ENCODE measurements at places on chromosomes 11 and 22.
A peak's percentile ranks its signal among the peaks of the same experiment; 100 is the strongest.

- no peak for DNase-seq
Measured at GRCh38 chr11:66478729-66479393, 1.4 kb upstream of the DPP3 start.

DNA sequence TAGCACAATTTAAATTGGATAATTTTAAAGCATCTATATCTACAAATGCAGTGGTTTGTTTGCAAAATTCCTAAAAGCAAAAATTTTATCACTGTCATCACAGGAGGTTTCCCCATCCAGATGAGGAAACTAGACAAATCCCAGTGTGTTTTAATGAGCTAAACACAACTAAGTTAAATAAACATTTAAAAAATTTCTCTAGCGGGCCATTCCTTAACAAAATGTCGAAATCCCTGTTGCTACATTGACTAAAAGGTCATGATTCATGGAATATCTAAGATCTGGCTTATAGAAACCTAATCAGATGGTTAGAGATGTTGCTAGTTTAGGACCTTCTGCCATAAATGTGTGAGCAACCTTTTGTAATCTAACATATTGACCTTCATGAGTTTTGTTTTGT lies 107.3 kb upstream of the BDNF start:
- DNase-seq: no peak

DNA sequence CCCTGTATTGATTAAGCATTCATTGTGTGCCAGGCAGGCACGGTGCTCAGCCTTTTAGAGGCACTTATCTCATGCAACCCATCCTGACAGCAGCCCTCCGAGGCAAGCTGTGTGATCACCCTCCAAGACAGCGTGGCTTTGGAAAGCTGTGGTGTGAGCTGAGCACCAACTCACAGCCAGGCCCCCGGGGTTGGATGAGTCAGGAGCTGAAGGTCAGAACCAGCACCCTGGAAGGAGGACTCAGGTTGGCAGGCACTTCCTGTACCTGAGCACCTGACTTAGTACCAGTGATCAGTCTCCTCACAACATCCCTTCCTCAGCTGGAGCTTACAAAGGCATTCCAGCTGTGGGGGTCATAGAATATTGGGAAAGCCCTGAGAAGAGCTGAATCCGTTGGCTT lies 9.0 kb downstream of the PATZ1 start:
- peak; percentile 8 for DNase-seq

GRCh38 chr11:112523951-112524350 lies 263.3 kb upstream of the PLET1 start:
- DNase-seq: no peak

- no peak for DNase-seq
Measured at GRCh38 chr22:38310518-38311322, 6.5 kb downstream of the CSNK1E start.

DNA sequence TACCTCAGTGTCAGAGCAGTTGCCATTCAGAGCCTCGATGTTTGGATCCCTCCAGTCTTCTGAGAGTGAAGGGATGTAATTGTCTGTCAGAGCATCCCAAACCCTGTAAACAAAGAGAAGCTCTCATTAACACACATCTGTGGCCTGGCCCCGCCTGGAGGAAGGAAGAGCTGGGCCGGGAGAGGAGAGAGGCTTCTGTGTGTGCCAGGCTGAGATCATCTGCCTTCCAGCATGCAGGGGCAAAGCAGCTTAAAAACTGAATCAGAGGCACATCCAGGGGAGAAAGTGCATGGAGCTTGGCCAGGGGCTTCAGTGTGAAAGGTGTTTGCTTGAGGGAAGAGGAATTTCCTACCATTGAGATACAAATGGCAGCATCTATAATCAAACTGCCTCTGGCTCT lies 14.5 kb downstream of the FEZ1 start:
- DNase-seq: no peak

DNA sequence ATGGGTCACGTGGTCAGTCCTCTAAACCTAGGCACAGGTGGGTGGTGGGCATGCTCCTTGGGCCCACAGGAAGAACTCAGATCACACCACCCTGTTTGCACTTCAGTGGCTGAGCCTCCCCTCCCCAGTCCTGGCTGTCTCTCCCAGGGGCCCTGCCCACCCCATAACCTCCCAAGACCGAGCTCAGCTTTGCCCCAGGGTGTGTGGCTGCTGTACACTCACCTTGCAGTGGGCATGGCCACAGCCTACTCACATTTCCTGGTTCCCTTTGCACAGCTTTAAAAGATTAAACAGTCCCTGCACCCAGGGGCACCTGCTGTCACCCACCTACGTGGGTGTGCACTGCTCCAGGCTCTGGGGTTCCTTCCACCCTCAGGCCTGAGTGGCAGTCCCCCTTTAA lies 13.8 kb downstream of the TRIOBP start:
- DNase-seq: no peak

- DNase-seq: no peak
Measured at GRCh38 chr11:134481933-134482527, 70.0 kb upstream of the B3GAT1 start.

GRCh38 chr11:58199271-58199670 lies 4.7 kb downstream of the OR1S2 start:
- no peak for DNase-seq

- no peak for DNase-seq
Measured at GRCh38 chr22:32801537-32802236, at the start of gene TIMP3. Gene TIMP3 (plus strand): TSS chr22:32801705. CDS start chr22:32802002, 297 bp downstream.

DNA sequence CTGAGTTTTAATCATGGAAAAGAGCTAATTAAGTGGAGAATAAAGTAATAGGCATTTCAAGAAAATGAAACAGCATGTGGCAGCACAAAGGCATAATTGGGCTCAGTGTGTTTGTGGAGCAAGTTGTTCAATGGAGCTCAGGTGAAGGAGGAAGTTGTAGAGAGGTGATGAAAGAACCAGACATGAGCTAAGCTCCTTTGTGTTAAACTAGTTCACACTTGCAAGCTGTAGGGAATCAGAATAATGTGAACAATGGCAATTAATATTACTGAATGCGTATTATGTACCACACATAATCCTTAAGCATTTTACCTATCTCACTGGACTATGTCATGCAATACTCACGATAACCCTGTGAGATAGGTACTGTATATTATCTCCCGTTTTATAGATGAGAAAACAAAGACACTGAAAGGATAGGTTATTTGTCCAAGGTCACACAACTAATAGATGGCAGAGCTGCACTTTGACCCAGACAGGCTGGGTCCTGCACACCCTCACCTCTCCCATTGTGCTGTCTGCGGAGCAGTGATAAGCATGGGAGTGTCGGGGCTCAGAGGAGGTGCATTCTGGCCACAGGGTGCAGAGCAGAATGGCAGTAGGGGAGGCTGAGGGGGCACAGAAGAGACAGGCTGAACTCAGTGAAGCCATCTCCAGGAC lies 8.9 kb downstream of the OLFML1 start:
- DNase-seq: no peak

DNA sequence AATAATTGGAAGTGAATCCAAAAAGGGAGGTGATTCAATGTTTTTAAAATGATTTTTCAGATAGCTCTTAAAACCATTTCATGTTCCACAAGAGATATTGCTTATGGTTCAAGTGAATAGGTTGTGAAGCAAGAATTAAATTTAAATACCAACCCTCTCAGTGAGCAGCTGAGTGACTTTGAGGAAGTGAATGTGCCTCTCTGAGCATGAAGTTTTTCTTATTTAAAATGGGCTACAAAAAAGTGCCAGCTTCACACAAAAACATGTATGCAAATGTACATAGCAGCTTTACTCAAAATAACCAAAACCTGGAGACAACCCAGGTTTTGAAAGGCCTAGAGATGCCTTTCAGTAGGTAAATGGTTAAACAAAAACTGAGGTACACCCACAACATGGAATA lies 35.5 kb upstream of the GAB4 start:
- no peak for DNase-seq

GRCh38 chr22:48821346-48821690 lies 1006.4 kb downstream of the BRD1 start:
- DNase-seq: no peak

GRCh38 chr11:133981156-133981555 lies 24.4 kb upstream of the IGSF9B start:
- DNase-seq: no peak

DNA sequence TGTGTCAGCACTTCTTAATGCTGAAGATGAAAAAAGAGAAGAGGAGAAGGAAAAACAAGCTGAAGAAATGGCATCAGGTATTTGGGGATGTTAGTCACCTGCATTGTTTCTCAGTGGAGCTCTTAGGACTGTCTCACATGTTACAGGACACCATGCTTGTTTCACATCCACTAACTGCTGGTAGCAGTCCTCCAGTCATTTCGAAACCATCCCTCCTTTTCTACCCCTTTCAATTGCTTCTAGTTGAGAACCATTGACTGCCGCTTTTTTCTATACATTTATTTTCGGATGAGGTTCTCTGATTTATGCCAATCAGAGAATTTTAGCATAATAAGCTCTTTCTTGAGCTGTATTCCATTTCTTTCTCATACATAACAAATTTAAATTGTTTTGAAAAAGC lies 21.5 kb downstream of the BIRC2 start:
- no peak for DNase-seq

GRCh38 chr11:8787372-8787771 lies 104.8 kb downstream of the RPL27A start:
- DNase-seq: no peak

DNA sequence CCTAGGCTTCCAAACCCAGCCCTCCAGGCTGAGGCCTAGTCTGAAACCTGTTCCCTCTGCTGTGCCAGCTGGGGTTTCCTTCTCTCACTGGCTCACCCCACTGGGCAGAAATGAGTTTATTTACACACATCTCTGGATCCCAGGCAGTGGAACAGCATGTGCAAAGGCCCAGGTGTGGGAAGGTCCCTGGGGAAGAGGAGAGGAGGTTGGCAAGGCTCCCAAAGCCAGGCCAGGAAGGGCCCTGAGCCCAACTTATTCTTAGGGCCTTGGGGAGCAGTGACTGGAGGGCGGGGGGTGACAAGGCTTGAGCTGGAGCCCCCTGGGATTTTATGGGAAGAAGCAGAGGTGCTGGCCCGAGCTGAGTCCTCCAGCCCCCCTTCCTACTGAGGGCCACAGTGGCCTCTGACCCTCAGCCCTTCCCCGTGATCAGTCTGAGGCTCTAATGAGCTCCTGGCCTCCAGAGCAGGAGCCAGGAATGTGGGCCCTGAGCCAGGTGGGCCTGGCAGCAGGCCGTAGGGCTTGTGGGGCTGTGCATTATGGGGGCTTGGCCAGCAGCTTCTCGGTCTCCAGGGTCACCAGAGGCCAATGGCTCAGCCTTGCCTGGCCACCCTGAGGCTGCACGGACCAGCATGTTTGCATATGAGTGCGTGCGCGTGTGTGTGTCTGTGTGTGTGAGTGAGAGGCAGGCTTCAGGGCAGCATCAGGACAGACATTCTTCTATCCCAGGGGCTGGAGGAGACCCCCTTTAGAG lies 2.9 kb downstream of the MYO7A start:
- no peak for DNase-seq

DNA sequence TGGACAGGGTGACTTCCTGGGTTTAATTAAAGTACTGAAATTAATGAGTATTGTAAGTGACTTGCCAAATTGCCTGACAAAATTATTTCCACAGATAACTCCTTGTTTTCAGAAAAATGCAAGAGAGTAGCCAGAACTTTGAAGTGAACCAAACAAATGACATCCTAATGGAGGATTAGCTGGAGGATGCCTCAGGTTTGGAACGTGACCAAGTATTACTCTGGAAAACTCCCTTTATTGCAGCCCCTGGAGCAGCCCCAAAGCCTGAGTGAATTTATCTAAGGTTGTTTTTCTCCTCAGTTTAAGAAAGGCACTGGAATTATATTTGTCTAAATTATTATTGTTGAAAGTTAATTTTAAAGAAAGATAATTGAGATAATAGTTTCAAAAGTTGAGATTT lies 343.6 kb upstream of the MTNR1B start:
- DNase-seq: no peak

- no peak for DNase-seq
Measured at GRCh38 chr11:78931891-78932290, 357.2 kb upstream of the NARS2 start.

- DNase-seq: no peak
Measured at GRCh38 chr11:59552844-59553243, 41.5 kb downstream of the OR4D9 start.

GRCh38 chr11:8100605-8101004 lies 19.6 kb downstream of the TUB start:
- DNase-seq: no peak

DNA sequence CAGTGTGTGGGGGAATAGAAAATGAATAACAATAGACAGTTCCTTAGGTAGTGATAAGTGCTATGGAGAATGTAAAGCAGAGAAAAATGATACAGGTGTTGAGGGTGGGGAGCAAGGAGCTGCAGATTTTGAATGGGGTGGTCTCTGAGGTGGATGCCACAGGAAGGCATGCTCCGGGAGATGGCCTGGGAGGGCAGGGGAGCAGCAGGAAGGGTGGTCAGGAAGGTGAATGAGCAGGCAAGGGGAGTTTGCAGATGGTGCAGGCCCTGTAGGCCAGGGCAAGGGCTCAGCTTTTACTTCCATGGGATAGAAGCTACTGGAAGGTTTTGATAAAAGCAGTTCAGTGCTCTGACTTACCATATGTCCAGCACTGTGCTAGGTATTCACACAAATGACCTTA lies 44.8 kb downstream of the FDX1 start:
- no peak for DNase-seq

DNA sequence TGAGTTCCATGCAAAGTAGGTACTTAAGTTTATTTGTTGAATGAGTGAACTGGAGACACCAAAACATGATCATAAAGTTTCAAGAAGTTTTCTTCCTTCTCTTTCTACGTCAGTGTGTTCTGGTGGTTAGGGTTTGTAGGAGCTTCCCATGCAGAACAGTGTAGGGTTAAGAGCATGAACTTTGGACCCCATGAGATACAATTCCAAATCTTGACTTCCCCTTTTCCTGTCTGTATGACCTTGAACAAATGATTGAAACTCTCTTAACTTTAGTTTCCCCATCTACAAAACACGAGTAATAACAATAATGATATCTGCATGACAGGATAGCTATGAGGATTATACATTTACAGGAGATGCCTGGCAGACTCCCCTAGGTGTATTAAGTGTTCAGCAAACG lies 41.0 kb upstream of the TENM4 start:
- DNase-seq: no peak

DNA sequence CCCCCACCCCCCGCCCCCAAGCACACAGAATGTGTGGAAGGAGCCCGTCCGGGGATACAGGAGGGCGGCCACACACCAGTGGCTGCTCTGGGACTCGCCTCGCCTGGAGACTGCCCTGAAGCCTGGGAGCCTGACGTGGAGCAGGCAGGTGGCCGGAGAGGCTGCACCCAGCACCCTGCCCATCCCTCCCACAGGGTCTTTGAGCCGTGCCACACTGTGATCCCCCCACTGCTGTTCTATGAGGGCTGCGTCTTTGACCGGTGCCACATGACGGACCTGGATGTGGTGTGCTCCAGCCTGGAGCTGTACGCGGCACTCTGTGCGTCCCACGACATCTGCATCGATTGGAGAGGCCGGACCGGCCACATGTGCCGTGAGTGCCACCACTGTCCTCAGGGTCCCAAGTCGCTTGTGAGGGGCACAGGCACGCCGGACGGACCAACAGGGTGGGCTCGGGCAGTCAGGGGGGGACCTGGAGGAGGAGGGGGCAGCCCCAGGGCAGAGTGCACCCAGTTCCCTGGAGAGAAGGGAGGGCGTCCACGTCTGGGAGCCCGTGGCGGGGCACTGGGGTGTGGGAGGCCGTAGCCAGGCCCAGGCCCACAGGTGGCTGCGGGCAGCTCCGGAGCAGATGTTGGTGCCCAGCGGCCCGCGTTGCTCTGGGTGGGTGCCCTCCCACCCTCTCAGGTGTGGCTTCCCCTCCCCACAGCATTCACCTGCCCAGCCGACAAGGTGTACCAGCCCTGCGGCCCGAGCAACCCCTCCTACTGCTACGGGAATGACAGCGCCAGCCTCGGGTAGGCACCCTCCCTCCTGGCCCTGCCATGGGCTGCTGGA lies 27.0 kb upstream of the MUC5B start:
- DNase-seq: no peak

Data from activated T-cell treated with anti-CD3 and anti-CD28 coated beads for 24 hours (primary cell).